NCI-H1694 (cell line): ENCODE measurements at places on chromosomes 11 and 22.

- DNase-seq = no peak
Measured at GRCh38 chr22:27719535-27720227, 81.9 kb downstream of the MN1 start.

GRCh38 chr11:103170865-103171264 lies 61.6 kb downstream of the DYNC2H1 start:
- no peak for DNase-seq

GRCh38 chr11:71173709-71174108 lies 78.7 kb downstream of the SHANK2 start:
- DNase-seq = no peak

DNA sequence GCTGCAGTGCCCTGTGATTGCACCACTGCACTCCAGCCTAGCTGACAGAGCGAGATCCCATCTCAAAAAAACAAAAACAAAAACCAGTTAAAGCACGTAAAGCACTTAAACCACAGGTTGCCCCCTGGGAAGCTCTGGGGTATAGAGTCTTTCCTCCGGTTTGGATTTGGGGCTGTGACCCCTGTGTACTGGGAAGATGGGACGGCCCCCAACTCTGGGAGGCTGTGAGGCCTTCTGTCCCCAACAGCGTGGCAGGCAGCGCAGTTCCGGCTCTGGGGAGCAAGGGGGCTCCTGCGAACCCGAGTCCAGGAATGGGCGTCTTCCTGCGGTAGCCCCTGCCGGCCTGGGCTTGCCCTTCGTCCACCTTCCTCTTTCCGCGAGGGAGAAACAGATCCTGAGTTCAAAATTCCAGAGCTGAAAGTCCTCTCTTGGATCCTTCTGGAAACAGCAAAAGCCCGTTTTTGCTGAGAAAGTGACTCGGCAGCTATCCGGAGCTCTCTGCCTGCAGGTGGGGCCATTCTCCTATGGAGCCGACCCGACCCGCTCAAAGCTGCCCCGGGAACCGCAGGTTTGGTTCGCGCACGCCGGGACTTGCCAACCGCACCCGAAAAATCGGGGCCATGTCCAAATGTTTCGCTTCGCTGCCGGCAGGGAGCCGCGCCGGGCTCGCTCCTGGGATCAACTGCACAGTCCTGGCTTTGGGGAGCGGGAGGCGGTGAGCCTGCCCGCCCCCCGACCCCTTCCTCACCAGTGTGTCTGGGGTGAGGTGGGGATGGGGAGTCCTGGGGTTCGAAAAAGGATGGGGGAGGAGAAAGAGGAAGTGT lies 36.3 kb upstream of the POLA2 start:
- peak; percentile 7 for DNase-seq

- DNase-seq = no peak
Measured at GRCh38 chr22:40430991-40431390, 60.6 kb downstream of the SGSM3 start.

DNA sequence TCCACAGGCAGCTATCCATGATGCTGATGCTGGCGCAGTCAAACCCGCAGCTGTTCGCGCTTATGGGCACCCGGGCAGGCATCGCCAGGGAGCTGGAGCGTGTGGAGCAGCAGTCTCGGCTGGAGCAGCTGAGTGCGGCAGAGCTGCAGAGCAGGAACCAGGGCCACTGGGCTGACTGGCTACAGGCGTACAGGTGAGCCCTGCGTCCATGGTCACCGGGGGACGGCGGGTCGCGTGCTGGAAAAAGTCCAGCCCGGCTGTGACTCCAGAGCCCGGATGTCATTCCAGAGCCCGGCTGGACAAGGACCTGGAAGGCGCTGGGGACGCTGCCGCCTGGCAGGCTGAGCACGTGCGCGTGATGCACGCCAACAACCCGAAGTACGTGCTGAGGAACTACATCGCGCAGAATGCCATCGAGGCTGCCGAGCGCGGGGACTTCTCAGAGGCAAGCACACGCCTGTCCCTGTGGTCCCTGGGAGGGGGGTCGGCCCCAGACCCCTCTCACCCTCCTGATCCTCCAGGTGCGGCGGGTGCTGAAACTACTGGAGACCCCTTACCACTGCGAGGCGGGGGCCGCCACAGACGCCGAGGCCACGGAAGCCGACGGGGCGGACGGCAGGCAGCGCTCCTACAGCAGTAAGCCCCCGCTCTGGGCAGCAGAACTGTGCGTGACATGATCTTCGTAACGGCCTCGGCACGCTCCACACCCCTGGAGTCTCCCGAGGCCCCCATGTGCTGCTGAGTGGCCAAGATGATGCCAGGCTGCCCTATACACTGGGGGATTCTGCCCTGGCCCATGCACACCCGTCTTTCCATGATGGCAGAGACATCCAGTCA lies 16.1 kb downstream of the SELENOO start:
- DNase-seq = no peak

DNA sequence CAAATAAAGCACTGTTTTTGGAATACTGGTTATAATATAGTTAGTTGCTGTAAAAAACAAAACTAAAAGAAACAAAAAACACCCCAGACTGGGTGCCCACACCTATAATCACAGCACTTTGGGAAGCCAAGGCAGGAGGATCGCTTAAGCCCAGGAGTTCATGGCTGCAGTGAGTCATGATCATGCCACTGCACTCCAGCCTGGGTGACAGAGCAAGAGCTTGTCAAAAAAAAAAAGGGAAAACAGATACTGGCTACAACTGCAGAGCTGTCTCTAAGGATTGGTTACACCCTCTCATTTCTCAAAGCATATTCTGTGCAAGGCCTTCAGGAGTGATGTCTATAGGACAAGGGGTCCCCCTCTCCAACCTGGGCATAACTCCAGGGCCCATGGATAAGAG lies 14.6 kb upstream of the STK33 start:
- DNase-seq = no peak
